Pancreas (tissue), 10 donors: ENCODE measurements at places on chromosomes 1 and 21. TPM values are rescaled to one million over a fixed set of nuclear protein-coding genes. Genes with fewer than 3 reads are reported as not detected.

The KRTCAP2 gene
- 238 TPM for polyA plus RNA-seq

GRCh38 chr21:29121759-29122158, 8.7 kb upstream of the MAP3K7CL start:
- no peaks in the 10 kb centered on the region for H3K27me3 ChIP-seq
- no peaks in the 10 kb centered on the region for H3K36me3 ChIP-seq
- H3K27ac ChIP-seq: no peak overlapping the region
- no peaks in the 10 kb centered on the region for H3K4me1 ChIP-seq

DNA sequence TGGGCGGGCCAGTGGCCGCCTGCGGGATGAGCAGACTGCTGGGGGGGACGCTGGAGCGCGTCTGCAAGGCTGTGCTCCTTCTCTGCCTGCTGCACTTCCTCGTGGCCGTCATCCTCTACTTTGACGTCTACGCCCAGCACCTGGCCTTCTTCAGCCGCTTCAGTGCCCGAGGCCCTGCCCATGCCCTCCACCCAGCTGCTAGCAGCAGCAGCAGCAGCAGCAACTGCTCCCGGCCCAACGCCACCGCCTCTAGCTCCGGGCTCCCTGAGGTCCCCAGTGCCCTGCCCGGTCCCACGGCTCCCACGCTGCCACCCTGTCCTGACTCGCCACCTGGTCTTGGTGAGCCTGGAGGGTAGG, 2.1 kb downstream of the B4GALT2 start:
- H3K27me3 ChIP-seq: no peaks in the 10 kb centered on the region
- peak; percentile 56 for DNase-seq

The SEMA6C gene
- 24.1 TPM for polyA plus RNA-seq

DNA sequence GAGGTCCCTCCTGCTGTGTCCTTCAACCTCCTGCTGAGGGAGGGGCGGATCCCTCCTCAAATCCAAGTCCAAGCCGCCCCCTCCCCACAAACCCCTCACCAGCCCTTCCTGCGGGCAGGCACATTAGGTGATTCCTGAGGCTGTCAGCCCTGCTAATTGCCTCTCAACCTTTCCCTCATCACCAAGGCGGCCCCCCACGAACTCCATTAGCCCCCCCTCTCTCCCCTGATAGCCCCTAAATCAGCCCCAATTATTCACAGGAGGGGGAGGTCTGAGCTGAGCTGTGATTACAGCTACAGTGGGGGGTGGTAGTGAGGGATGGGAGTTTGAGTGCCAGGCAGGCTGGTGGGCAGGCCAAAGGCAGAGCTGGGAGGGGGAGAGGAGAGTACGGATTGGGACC, 5.8 kb upstream of the PEAR1 start:
- no peak overlapping the region for H3K27ac ChIP-seq
- peak; percentile 13 for DNase-seq
- no peak overlapping the region for H3K4me3 ChIP-seq
- H3K36me3 ChIP-seq: no peaks in the 10 kb centered on the region

The KCNQ4 gene
- polyA plus RNA-seq: 6.5 TPM

DNA sequence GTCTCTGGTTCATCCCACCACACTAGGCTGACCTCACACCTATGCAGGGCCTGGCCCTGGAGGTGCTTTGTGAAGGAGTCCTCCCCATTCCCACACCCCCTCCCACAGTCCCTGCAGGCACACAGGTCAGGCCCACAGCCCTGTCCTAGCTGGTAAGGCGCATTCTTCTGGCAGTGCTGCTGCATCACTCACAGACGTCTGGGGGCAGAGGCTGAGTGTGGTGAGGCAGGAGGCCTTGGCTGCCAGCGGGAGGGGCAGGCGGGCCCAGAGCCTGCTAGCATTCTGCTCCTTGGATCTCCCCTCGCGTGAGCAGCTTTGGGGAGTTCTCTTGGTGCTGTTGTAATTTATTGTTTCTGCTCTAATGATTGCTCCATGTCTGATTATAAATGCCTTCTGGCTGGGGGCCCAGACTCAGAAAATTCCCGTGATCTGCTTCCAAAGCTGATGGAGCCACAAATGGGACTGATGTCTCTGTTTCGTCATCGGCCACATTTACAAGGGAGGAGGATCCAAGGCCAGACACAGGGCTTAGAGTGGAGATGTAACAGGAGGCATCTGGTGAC, 62.9 kb downstream of the TRABD2B start:
- H3K36me3 ChIP-seq: no peaks in the 10 kb centered on the region
- H3K4me3 ChIP-seq: no peak overlapping the region
- DNase-seq: peak; percentile 55
- H3K27ac ChIP-seq: peak overlapping the region; percentile 45

DNA sequence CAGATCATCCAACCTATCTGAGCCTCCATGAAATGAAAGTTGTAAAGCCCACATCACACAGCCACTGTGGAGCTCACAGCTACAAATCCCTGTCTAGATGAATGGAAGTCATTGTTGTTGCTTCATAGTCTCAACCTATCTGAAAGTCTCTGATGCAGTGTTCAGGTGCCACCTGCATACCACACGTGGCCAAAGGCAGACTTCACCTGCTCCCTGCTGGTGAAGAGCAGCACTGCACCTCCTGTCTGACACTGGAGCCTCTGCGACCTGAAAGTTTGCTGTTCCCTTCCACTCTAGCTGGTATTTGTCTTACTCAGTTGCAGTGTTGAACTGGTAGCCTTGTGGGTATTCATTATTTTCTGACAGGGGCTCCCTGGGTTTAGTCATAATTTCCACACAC, 18.4 kb downstream of the LORICRIN start:
- no peaks in the 10 kb centered on the region for H3K27me3 ChIP-seq
- no peaks in the 10 kb centered on the region for H3K4me1 ChIP-seq
- H3K4me3 ChIP-seq: no peak overlapping the region

DNA sequence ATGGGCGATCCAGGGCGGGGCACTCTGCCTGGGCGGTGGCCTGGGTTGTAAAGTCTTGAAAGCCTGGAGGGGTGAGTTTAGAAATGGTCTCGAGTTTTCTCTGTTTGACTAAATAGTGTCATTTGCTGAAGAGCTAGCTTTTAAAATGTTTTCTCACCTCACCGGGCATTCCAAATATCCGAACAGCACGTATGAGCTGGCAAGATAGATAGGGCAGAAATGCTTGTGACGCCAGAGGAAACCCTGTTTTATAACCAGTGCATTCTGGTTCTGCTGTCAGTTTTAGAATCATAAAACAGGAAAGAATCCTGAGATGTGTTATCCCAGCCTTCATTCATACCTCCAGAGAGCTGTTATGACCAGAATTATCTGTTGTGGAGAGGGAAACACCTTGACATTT, 725 bp downstream of the RTCA start:
- peak overlapping the region; percentile 96 for H3K4me3 ChIP-seq
- no peaks in the 10 kb centered on the region for H3K27me3 ChIP-seq
- peak overlapping the region; percentile 83 for H3K27ac ChIP-seq

GRCh38 chr1:67838180-67838910, 5.1 kb upstream of the GNG12 start:
- H3K4me3 ChIP-seq: no peak overlapping the region
- no peak for DNase-seq
- no peaks in the 10 kb centered on the region for H3K27me3 ChIP-seq
- peak overlapping the region; percentile 44 for H3K27ac ChIP-seq
- H3K4me1 ChIP-seq: peaks cover 3% of the 10 kb centered on the region

GRCh38 chr1:155858800-155859233, 550 bp upstream of the SYT11 start:
- peak overlapping the region; percentile 3 for H3K4me3 ChIP-seq
- H3K27ac ChIP-seq: peak overlapping the region; percentile 63
- no peaks in the 10 kb centered on the region for H3K27me3 ChIP-seq
- H3K36me3 ChIP-seq: peaks cover 8% of the 10 kb centered on the region

The MAP3K21 gene
- 9.7 TPM for polyA plus RNA-seq

GRCh38 chr1:75797273-75797588, 549 bp downstream of the MSH4 start:
- no peak for DNase-seq
- H3K4me3 ChIP-seq: no peak overlapping the region
- H3K27ac ChIP-seq: no peak overlapping the region

DNA sequence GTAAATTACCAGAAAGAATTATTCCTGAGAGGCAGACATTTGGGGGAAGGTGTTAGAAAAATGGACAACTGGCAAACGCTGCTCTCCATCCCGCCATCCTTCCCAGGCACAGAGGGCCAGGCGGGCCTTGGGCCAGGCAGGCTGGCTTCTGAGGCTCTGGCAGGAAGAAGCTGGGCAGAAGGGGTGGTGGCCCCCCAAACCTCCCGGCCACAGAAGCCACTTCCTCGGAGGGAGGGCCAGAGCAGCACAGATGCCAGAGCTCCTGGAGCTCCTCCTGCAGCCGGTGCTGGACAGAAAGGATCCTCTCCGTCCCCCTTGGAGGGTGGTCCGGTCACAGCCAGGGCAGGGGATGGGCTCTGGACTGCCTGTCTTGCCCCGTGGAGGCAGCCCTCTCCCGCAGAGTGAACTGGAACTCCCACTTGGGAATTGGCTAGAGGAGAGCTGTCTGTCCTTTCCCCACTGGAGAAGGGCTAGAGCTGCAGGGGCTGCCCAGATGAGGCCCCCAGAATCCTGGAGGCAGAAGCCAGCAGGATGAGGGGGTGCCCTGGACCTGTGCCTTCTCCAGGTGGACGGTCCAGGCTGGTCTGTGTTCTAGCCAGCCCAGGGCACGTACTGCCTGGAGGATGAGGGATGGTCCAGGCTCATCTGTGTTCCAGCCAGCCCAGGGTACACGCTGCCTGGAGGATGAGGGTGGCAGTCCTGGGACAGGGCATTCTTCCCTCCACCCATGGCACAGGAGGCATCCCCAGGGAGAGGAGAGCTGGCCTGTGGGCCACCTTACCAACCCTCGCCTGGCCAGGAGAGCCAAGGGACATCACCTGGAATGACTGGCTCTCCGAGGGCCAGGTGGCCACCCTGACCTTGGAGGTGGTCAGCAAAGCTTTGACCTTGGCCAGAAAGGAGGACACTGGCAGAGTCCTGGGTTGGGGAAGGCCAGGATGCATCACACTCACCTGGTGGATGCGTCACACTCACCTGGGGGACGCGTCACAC, 47.4 kb upstream of the ACTRT2 start:
- H3K27me3 ChIP-seq: no peaks in the 10 kb centered on the region
- no peak for DNase-seq
- H3K4me1 ChIP-seq: peaks cover 12% of the 10 kb centered on the region
- no peaks in the 10 kb centered on the region for H3K36me3 ChIP-seq
- no peak overlapping the region for H3K27ac ChIP-seq
- H3K4me3 ChIP-seq: no peak overlapping the region

- no peak overlapping the region for H3K4me3 ChIP-seq
- H3K27me3 ChIP-seq: no peaks in the 10 kb centered on the region
- H3K4me1 ChIP-seq: no peaks in the 10 kb centered on the region
- no peaks in the 10 kb centered on the region for H3K36me3 ChIP-seq
Observed at GRCh38 chr1:44021581-44022321, 9.5 kb downstream of the SLC6A9 start.

The CACNA1S gene
- polyA plus RNA-seq: not detected

DNA sequence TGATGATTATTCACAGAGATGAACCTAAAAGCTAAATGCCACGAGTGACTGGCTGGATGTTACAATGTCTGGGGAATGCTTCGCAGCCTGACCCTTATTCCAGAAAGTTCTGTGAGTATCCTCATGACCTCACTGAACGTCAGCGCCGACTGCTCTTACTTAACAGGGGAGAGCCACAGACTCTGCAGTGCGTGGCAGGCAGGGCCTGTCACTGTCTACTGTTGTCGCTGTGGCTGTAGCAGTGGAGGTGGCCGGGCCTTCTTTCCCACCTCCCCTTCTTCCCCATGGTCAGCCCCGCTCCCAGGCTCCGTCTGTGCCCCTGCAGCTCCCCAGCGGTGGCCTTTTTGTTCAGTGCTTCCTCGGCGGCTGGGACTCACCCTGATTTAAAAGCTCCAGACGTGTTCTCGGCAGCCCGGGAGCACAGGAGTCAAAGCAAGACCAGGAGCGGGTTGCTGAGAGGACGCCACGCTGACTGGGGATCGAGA, 52.2 kb upstream of the TARBP1 start:
- H3K27ac ChIP-seq: peak overlapping the region; percentile 99
- DNase-seq: peak; percentile 64
- peak overlapping the region; percentile 37 for H3K4me3 ChIP-seq
- H3K36me3 ChIP-seq: no peaks in the 10 kb centered on the region
- peaks cover 36% of the 10 kb centered on the region for H3K4me1 ChIP-seq

DNA sequence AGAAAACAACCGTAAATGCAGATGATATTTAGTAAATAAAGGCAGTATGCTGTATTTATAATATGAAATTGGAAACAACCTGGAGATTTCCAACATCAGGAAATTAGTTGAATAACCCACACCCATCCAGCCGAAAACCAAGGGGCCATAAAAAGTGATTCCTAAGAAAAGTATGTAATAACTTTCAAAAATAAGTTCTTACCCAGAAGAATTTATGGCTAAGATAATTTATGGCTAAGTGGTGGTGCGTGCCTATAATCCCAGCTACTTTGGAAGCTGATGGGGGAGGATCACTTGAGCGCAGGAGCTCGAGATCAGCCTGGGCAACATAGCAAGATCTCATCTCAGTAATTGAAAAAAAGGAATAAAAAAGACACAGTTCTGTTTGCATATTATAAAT, 43.2 kb downstream of the TMCO4 start:
- no peaks in the 10 kb centered on the region for H3K4me1 ChIP-seq
- H3K36me3 ChIP-seq: no peaks in the 10 kb centered on the region
- H3K27ac ChIP-seq: no peak overlapping the region
- no peak for DNase-seq
- no peaks in the 10 kb centered on the region for H3K27me3 ChIP-seq
- H3K4me3 ChIP-seq: no peak overlapping the region

The C8A gene
- polyA plus RNA-seq: not detected

The PBX1 gene
- 21.7 TPM for polyA plus RNA-seq

GRCh38 chr1:58941471-58942289, 157.8 kb upstream of the JUN start:
- H3K27me3 ChIP-seq: no peaks in the 10 kb centered on the region
- H3K4me1 ChIP-seq: peaks cover 10% of the 10 kb centered on the region
- H3K36me3 ChIP-seq: no peaks in the 10 kb centered on the region

DNA sequence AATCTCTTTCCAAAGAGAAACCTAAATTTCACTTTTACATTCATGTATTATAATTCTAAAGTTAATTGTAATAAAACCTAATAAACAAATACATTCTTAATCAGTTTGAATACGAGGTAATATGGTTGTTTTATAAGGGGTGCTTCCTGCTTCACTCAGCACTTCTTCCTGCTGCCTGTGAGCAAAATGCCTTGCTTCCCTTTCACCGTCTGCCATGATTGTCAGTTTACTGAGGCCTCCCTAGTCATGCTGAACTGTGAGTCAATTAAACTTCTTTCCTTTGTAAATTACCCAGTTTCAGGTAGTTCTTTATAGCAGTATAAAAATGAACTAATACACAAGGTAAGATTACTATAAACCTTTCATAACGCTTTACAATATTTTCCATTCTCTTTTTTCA, 491.1 kb upstream of the LRRC7 start:
- H3K4me3 ChIP-seq: no peak overlapping the region
- no peaks in the 10 kb centered on the region for H3K36me3 ChIP-seq
- H3K27me3 ChIP-seq: no peaks in the 10 kb centered on the region

GRCh38 chr1:59232216-59232615, 64.7 kb upstream of the FGGY start:
- peaks cover 4% of the 10 kb centered on the region for H3K4me1 ChIP-seq
- no peaks in the 10 kb centered on the region for H3K27me3 ChIP-seq
- no peak overlapping the region for H3K4me3 ChIP-seq
- DNase-seq: peak; percentile 70
- no peaks in the 10 kb centered on the region for H3K36me3 ChIP-seq

The GUCA2B gene
- polyA plus RNA-seq: 0.68 TPM

- no peak for DNase-seq
- no peak overlapping the region for H3K4me3 ChIP-seq
- no peak overlapping the region for H3K27ac ChIP-seq
- H3K4me1 ChIP-seq: no peaks in the 10 kb centered on the region
- H3K27me3 ChIP-seq: no peaks in the 10 kb centered on the region
Observed at GRCh38 chr1:171792656-171793369, 11.4 kb downstream of the METTL13 start.

GRCh38 chr1:41255978-41256377, 13.9 kb upstream of the SCMH1 start:
- no peak overlapping the region for H3K4me3 ChIP-seq
- no peaks in the 10 kb centered on the region for H3K36me3 ChIP-seq
- no peak overlapping the region for H3K27ac ChIP-seq
